ENCODE measurements at places on chromosomes 3 and 15.

DNA sequence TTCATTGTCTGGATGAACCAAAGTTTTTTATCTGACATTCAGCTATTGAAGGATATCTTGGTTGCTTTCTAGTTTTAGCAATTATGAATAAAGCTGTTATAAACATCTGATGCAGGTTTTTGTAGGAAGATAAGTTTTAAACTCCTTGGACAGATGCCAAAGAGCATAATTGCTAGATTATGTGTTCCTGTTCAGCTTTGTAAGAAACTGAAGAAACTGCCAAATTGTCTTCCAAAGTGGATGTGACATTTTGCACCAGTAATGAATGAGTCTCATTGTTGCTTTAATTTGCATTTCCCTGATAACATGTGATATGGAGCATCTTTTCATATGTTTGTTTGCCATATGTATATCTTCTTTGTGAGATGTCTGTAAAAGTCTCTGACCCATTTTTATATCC lies 239.9 kb upstream of the TTC14 start:
- no peak for DNase-seq

GRCh38 chr3:66989241-66989640 lies 8.9 kb upstream of the KBTBD8 start:
- no peak for DNase-seq

GRCh38 chr3:29026286-29026685 lies 254.6 kb upstream of the RBMS3 start:
- DNase-seq, result no peak

GRCh38 chr3:184716622-184717398 lies 4.9 kb upstream of the MAGEF1 start:
- peak; percentile 75 for DNase-seq

DNA sequence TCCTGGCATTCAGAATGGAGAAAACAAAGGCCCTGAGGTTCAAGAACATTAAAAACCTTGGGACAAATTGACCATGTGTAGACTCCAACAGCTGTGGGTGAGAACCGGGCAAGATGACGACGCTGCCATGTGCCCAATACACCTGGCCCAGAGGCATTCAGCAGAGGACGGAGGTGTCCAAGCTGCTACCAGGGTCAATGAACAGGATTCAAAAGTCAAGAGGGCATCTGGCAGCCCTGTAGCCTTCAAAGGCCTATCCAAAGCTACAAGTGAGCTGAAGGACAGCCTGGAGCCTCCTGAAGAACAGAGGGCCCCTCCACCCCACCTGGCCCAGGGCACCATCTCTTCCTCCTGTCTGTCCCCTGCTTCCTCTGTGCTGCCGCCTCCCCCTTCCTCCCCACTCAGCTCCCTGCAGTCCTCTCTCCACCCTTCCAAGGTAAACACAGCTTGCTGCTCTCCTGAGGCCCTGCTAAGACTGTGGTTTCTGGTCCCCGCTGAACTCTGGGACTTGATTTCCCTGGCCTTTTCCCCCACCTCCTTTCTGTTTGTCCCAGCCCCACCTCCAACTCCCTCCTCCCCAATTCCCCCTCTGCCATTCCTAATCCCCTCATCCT lies 57.5 kb downstream of the HMCES start:
- no peak for DNase-seq

GRCh38 chr3:140559546-140559945 lies 118.3 kb upstream of the TRIM42 start:
- DNase-seq, result no peak

- no peak for DNase-seq
These were observed 59.5 kb upstream of the STRIT1 start for GRCh38 chr3:155352900-155353490.

DNA sequence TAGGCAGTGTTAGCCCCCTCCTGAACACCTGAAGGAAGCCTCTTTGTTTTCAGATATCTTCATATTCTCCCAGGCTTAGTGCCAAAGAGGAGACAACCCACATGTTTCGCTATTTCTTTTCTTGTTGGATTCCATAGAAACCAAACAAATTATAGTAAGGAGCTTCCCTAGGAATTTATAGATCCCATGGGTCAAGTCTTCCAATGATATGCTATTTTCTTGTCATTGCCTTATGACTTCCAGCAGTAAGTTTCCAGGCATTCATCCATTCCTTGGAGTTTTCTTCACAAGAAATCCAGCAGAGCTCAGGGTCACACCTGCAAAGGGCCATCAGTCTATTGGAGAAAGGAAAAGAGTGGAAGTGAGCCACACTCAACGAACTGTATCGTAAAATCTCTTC lies 9.9 kb upstream of the KCNMB2 start:
- no peak for DNase-seq
